ENCODE measurements at places on chromosomes 3 and 15.

GRCh38 chr15:99009741-99010330 is 2.2 kb upstream of the PGPEP1L start:
- DNase-seq: no peak

DNA sequence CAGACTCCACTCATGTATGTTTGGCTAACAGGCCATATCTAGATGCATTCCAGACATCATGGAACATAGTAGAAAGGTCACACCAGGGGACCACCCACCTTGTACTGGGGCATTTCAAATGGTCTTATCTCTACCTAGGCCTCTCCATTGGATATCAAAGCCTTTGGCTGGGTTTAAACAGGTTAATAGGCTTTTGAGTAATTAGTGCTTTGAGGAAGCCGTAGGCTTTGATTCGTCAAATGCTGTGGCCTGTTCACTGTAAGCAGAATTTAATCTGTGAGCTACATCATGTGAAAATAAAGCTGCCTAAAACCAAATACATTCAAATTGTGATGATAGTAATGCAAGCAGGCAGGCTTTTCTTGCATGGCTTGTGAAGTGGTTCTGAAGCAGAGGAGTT is 129.5 kb downstream of the ST8SIA2 start:
- no peak for DNase-seq

DNA sequence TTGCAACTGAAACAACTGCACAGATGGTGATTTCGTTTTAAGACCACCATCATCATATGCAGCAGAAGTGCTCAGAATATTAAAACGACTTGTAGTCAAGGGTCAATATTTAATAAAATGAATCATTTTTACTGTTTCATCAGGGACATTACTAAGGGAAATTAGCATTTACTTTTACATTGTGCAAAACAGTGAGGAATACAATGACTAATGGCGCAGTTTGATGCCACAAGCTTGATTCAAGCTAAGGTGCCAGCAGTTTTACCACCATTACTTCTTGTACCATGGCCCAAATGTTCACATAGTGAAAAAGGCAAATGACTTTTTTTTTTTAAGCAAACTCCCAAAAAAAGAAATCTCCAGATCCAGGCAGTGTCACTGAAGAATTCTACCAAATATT is 277.4 kb upstream of the CHRNA7 start:
- DNase-seq: no peak

- no peak for DNase-seq
Measured at GRCh38 chr3:95815828-95816227, 998.6 kb upstream of the EPHA6 start.

DNA sequence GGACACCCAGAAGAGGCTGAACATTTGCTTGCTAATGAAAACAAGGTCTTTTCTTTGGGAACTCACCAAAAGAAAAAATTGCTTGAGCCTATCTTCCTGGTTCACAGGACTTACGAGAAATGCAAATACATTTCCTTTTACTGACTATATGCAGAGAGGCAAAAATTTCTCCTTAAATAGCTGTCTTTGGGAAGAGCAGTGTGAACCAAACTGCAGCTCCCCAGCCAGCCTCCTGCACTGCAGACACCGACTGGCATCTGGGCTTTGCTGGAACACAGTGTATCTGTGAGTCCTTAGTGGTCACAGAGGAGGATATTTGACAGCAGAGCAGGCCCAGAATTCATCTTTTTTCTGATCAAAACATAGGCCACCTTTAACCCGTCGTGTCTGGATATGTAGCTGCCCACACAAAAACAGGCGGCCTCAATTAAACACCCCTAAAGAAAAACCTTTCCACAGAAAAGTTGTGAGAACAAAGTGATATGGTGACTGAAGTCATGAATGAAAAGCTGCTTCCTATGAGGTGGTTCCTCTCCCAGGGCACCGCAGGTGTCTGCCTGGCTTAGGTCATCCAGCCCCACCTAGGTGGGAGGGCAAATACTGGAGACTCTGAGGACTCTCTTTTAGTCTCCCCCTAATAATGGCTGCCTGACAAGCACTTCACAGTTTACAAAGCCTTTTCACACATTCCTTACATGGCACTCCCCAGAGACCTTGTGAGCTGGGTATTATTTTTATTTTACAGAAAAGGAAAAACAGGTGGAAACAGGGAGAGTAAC is 46.1 kb upstream of the TMEM158 start:
- no peak for DNase-seq

GRCh38 chr3:14872706-14873105 is 53.9 kb downstream of the FGD5 start:
- no peak for DNase-seq

DNA sequence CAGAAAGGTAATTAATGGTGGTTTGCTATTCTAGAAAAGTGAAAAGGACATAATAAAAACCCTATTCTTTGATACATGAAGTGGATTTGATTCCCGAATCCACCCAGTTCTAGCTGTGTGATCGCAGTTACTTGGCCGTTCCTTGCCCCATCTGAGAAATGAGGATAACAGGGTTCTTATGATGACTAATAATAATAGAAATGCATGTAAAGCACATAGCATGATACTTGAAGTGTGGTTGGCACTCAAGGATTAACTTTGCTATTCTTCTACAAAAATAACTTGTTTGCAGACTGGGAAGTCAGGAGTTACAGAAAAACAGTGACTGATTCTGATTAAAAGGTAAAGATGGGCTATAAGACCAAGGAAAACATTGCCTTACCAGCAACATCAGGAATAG is 26.8 kb downstream of the PARL start:
- no peak for DNase-seq

DNA sequence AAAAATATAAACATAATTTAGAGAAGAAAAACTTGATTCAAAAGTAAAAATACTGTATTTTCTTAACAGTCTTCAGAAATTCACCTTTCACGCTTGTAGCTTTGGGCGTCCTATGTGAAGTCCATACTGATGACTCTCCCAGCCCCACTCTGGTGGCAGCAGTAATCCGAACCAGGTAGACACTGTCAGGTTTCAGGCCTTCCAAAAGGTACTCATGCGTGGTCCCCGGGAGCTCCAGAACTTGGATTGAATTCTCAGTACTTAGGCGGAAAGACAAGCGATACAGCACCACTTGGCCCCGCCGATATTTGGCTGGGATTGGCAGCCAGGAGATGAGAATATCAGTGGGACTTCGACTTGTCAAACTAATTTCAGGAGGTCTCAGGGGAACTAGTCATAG is 69.7 kb downstream of the PRTG start:
- no peak for DNase-seq

DNA sequence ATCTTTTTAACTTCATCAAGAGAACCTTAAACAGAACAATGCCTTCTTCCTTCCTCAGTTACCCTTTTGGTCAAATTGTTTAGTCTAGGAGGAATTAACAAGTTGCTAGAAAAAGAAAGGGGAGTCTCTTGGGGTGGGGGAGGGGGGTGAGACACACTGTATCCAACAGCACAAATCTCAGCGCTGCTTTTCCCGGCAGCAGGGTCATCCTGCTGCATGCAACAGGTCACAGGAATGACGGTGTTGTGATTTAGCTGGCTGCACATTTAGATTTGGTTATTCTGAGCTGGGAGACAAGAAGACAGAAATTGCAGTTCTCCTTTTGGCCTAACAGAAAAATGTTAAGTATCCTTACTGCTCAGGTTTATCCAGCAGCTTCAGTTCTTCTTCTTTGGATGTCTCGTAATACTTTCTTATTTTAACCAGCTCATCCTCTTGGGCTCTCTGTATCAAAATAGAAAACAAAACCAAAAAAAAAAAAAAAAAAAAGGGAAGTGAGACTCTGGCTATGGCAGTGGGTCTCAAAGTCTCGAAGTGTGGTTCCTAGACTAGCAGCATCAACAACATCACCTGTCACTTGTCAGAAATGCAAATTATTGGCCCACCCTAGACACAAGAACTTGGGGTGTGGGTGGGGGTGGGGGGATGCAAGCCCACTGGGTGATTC is 190.5 kb downstream of the GREM1 start:
- DNase-seq: peak; percentile 3

DNA sequence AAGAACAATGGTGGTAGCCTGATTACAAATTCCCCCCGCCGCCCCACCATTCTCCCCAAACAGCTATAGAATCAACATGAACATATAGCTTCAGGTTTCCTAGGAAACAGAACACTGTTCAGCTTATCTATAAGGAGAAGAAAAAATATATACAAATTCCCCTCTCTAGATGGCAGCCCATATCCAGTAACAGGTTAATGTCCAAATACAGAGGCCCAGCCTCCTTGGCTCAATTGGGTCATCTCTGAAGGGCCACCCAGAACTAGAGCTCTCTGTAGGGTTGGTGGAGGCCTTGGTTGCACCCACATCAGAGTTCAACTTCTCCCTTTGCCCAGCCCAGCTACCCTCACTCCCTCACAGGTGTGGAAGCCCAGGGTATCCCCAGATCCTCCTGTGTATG is 91.5 kb upstream of the ADAMTS17 start:
- DNase-seq: no peak

GRCh38 chr3:168678730-168679129 is 583.0 kb upstream of the GOLIM4 start:
- no peak for DNase-seq

- no peak for DNase-seq
Measured at GRCh38 chr15:35560870-35561269, 14.9 kb upstream of the DPH6 start.

GRCh38 chr15:62052713-62053112 is 7.5 kb downstream of the VPS13C start:
- DNase-seq: peak; percentile 39

DNA sequence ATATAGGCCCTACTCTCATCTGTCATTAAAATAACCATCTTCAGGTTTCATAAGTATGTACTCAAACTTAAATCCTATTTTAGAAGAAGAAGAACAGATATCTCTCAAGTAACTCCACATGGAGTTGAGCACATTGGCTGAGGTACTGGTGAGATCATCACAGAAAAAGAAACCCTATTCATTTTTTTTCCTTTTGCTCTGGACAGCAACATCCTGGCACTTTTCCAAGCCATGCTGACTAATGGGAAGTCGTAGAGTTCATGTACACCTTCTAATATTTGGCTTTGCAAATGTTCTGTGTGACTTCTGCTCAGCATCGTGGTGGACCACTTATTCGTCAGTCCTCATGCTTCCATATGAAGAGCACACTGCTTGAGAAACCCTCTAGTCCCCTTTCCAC is 336.0 kb upstream of the KCNH8 start:
- no peak for DNase-seq

DNA sequence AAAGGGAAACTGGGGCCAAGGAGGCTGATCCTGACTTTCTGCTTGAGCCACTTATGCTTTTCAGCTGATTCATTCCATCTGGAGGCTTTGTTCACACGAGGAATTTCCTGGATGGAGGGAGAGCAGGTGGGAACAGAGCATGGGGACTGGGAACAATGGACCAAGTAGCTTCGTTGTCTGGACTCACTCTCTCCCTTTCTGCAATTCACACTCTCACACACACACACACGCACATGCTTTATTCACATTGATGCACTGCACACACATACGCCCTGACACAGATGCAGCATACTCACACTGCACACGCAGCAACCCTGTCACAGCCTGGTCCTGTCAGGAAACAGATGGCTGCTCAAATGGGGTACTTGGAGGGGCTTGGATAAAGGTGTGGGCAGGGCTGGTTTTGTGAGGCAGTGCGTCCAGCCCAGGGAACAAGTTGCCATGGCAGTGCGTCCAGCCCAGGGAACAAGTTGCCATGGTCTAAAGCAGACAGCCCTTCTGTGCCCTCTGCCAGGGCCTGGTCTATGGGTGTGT is 19.8 kb upstream of the CHCHD6 start:
- DNase-seq: no peak

- peak; percentile 8 for DNase-seq
Measured at GRCh38 chr15:95365511-95366107, 964.9 kb upstream of the NR2F2 start.
